ENCODE measurements at places on chromosomes 6 and 20.

DNA sequence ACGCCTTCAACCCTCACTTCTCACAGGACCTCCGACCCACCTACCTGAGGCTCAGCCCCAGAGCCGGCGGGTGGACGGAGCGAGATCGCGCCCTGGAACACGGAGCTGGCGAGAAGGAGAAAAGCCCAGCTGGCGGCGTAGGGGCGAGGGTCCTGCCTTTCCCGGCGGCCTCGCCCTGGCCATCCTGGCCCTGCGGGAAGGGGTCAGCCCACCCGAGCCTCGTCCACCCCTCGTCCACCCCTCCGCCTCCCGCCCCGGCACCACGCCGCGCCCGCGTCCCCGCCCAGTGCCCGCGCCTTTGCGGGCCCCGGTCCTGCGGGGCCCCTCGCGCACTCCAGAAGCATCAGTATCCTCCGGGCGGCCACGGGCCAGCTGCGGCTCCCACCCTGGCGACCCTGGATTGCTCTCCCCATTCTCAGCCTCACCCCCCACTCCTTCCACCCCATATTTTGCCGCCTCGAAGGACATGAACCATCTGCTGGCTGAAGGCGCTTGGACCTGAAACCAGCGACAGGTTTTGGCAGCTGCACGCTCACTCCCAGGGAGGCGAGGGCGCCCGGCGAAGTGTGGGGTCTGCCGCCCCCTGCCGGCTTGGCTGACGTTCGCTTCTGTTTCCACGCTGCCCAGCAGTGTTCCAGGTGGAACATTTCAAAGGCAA is 65.1 kb downstream of the PLG start:
- DNase-seq: peak; percentile 38

GRCh38 chr20:43849496-43850186 is 65.0 kb upstream of the TOX2 start:
- DNase-seq: no peak

DNA sequence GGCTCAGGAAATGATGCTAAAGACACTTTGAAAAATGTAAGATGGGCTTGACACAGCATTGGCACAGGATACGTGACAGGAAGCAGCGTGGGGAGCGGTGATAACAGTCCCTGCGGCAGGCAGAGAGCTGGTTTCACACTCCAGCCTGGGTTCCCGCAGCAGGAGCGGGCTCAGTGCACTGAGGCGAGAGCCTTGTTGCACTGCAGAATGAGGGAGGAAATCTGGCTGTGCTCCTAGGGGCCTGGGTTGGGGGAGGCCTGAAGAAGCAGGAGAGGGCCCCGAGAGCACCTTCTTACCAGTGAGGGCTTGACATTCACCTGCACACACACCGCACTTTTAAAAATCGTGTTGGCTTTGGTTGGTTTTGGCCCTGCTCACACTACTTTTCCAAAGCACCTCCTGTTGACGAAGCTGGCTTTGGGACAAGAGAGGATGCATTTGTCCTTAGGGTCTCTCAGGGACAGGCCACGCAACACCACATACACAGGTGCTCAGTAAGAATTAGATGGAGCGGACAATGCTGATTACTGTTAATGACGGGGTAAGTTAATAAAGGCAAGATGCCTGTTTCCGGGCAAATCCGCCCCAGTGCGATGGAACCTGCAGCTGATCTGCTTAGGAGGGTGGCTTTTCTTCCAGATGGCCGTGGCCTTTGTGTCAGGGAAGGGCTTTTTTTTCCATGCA is 49.4 kb upstream of the ARMC2 start:
- peak; percentile 80 for DNase-seq

GRCh38 chr6:130019326-130020072 is 1.1 kb downstream of the L3MBTL3 start:
- peak; percentile 16 for DNase-seq

DNA sequence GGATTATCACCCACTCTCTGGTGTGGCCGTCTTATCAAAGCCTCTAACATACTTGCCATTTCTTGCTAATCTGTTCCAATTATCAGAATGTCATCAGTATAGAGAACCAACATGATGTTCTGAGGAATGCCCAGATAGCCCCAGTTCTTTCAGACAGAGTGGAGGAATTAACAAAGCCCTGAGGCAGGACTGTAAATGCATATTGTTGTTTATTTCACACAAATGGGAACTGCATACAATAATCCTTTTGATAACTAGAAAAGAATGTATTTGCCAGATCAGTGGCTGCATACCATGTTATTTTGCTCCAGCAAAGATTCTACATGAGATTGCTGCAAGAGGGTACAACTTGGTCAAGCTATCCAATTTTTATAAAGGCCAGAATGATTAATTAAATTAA is 112.8 kb upstream of the HEY2 start:
- DNase-seq: no peak

Data from CD4-positive, alpha-beta T cell (primary cell).